ENCODE measurements at places on chromosomes 4 and X.

DNA sequence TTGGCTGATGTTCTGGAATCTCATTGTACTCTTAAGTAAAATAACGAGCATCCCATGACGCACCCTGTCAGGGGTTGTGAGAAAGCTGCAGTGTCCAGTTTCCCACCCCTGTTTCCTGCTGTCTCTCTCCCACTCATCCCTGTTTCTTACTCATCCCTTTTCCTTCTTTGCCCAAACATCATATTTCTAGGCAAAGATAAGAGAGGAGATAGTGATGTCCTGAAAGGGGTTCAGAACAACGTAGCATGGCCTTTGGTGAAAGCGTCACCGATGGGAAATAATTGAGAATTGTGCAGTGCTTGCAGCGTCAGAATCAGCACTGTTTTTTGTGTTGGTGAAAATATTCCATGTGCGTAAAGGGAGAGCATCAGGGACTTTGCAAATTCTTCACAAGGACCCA is 23.5 kb upstream of the TMEM165 start:
- DNase-seq, result no peak

- no peak for DNase-seq
These were observed 178.8 kb downstream of the SNCA start for GRCh38 chr4:89657931-89658700.

DNA sequence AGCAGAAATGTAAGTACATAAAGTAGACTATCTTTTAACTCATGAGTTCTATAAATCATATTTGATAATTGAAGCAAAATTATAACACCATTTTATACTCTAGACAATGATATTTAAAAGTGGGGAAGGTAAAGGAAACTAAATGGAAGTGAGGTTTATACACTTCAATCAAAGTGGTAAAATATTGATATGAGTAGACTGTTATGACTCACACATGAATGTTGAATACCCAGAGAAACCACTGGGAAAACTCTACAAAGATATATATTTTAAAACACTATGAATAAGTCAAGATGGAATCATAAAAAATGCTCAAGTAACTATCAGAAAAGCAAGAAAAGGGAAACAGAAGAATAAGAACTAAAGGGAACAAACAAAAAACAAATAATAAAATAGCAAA is 8.4 kb downstream of the VSIG1 start:
- DNase-seq, result no peak

GRCh38 chrX:63720293-63720692 is 64.7 kb downstream of the ARHGEF9 start:
- no peak for DNase-seq

GRCh38 chr4:54091637-54092404 is 8.1 kb upstream of the GSX2 start:
- DNase-seq, result peak; percentile 76
